ENCODE measurements at places on chromosomes 1 and 21.
A peak's percentile ranks its signal among the peaks of the same experiment; 100 is the strongest.

DNA sequence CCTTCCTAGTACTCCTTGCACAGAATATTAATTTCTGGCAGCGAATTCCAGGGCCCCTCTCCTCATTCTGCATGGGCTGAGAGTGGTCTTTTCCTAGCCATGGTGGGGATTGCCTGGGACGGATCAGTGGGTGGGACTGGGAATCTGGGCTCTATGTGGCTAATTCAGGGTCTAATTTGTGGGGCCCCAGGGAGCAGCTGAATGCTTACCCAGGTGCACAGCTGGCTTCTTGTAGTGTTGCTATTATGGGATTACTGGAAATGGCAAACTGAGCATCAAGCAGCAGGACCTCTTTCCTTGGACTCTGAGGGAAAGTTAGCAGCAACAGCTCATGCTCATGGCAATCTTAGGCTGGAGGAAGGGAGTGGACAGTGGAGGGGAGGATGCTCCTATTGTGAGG lies 187.1 kb upstream of the CACNA1E start:
- no peak for DNase-seq

DNA sequence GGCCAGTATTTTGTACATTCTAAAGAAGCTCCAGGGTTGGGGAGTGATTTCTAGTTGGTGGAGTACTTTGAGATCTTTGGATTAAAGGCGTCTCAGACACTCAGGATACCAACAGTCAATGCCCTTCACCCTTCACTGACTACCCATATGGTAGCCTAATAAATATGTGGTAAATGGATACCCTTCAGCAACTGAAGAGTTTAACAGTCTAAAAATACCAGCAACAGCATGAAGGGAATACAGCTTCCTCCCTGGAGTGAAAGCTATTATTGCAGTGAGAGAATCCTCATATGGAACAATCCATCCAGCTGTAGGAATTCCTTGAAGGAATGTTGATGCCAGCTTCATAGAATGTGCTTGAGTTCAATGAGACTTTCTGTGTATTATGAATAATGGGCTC lies 26.8 kb downstream of the DNAJC11 start:
- DNase-seq, result no peak

GRCh38 chr1:32454726-32455125 lies 10.1 kb upstream of the ZBTB8B start:
- DNase-seq, result no peak

- no peak for DNase-seq
Observed at GRCh38 chr1:68185743-68186142, 46.6 kb downstream of the WLS start.

- DNase-seq, result no peak
Observed at GRCh38 chr1:39833121-39833520, 44.5 kb upstream of the BMP8B start.

- DNase-seq, result no peak
Observed at GRCh38 chr21:16285605-16286126, 555.9 kb downstream of the USP25 start.

DNA sequence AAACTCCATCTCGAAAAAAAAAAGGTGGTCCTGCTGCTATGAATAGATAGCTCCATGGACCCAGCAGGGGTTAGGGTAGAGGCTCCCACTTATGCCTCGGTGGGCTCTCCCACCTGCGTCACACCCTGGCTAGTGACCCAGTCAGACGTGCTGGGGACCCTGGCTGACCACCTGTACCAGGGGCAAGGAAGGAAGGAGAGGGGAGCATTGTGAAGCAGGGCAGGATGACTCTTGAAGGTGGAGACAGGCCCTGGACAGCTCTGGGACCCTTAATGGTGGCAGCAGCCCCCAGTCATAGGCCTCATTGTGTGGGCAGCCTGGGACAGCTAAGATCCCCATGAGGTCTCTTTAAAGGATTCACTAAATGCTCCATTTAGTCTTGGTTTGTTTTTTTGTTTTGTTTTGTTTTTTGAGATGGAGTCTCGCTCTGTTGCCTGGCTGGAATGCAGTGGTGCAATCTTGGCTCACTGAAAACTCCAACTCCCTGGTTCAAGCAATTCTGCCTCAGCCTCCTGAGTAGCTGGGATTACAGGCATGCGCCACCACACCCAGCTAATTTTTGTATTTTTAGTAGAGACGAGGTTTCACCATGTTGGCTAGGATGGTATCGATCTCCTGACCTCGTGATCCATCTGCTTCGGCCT lies 10.4 kb upstream of the SNAPIN start:
- no peak for DNase-seq

GRCh38 chr1:156135930-156136871 lies 17.2 kb upstream of the SEMA4A start:
- DNase-seq, result no peak

DNA sequence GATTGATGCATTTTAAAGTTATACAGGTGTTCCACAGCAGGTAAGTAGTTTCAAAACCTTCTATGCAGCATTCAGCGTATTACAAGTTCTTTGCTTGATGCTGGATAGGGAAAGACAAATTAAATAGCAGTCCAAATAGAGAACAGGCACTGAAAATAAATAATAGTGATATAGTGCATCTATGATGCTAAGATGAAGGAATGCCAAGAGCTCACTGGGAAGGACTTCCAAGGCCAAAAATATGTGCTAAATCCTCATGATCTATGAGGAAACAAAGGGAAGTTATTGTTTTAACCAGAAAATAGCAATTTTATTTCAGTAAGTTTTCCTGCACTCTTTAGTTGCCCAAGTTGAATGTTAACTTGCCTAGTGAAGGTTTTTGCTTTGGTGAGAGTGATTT lies 127.8 kb upstream of the GREM2 start:
- DNase-seq, result no peak

GRCh38 chr1:210189426-210189825 lies 43.2 kb upstream of the SERTAD4 start:
- no peak for DNase-seq

- DNase-seq, result no peak
Observed at GRCh38 chr1:179825798-179826460, 51.7 kb downstream of the TOR1AIP2 start.

DNA sequence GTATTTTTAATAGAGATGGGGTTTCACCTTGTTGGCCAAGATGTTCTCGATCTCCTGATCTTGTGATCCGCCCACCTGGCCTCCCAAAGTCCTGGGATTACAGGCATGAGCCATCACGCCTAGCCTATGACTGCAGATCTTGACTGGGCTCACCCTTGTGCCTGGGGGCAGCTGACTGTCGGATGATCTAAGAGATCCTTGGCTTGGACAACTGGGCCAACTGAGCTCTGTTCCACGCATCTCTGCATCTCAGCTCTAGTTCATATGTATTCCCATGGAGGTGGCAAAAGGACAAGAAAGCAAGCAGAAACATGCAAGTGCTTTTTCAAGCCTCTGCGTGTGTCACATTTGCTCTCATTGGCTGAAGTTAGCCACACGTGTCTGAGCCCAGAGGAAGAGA lies 75.8 kb upstream of the SELENON start:
- no peak for DNase-seq

GRCh38 chr1:45266151-45266801 lies 59.9 kb upstream of the ZSWIM5 start:
- DNase-seq, result no peak

GRCh38 chr1:225834417-225835329 lies 24.7 kb downstream of the EPHX1 start:
- DNase-seq, result no peak

GRCh38 chr1:21334214-21335087 lies 44.2 kb upstream of the ECE1 start:
- DNase-seq, result peak; percentile 60

GRCh38 chr1:182595641-182596240 lies 6.7 kb upstream of the RNASEL start:
- DNase-seq, result no peak

DNA sequence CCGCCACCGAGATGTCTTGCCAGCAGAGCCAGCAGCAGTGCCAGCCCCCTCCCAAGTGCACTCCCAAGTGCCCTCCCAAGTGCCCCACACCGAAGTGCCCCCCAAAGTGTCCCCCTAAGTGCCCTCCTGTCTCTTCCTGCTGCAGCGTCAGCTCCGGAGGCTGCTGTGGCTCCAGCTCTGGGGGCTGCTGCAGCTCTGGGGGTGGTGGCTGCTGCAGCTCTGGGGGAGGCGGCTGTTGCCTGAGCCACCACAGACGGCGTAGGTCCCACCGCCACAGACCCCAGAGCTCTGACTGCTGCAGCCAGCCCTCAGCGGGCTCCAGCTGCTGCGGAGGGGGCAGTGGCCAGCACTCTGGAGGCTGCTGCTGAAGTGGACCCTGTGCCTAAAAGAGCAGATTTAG lies 1.4 kb downstream of the LCE1F start:
- no peak for DNase-seq

DNA sequence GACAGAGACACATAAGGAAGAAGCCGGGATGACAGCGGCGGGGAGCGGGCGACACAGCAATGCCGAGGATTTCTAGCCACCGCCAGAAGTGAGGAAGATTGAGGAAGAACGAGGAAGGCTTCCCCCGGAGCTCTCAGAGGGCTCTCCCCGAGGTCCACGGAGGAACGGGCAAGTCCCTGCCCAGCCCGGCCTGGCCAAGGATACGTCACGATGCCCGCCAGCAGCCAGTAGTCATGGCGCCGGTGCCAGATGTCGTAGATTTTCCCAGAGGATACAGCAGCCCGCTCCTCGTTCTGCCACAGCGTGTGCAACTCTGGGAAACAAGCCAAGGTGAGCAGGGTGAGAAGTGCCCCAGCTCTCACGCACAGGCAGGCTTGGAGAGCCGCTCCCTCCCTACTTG lies 65.9 kb downstream of the KCNAB2 start:
- DNase-seq, result no peak

DNA sequence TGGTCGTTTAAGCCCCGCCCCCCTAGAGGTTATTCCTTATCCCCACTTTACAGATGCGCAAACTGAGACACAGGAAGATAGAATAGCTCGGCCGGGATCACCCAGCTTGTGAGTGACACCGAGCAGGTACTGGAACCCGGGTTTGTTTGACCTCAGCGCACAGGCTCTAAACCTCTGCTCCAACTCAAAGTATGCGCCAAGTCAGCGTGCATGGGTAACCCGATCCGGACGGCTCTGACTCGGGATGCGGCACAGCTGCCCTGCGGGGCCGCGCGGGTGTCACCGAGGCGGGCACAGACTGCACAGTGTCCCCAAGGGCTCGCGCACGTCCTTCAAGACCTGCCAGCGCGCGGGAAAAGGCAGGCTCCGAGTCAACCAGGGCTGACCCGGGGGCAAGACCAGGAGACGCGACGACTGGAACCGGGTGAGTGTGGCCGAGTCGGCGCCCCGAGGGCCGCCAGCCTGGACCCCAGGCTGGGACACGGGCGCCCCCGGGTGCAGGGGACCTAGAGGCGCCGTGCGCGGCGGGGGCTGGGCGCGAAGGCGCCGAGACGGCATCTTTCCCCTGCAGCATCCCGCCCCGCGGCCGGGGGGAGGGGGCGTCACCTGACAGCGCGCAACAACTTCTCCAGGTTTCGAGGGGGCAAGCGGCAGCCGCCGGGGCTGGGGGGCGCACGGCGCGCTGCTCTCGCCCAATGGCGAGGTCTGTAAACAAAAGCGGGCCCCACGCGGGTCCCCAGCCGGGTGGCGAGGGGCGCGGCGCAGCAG lies 101.9 kb upstream of the SOD1 start:
- no peak for DNase-seq

DNA sequence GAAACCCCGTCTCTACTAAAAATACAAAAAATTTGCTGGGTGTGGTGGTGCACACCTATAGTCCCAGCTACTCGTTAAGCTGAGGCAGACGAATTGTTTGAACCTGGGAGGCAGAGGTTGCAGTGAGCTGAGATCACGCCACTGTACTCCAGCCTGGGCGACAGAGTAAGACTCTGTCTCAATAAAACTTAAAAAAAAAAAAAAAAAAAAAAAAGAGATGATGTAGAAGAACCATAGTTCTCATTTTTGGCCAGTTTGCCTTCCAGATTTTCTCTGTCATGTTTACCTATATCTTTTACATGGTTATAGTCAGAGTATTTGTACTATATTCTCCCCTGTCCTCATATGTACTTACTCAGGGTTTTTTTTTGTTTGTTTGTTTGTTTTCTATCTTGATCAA lies 53.6 kb downstream of the UCK2 start:
- DNase-seq, result no peak

DNA sequence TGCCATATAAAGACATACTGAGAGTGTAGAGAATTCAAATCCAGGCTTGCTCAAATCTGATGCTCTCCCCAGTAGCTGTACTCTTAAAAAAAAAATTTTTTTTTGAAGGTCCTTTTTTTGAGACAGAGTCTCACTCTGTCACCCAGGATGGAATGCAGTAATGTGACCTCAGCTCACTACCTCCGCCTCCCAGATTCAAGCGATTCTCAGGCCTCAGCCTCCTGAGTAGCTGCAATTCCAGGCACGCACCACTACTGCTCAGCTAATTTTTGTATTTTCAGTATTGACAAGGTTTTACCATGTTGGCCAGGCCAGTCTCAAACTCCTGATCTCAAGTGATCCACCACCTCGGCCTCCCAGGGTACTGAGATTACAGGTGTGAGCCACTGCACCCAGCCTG lies 28.7 kb downstream of the STYXL2 start:
- no peak for DNase-seq

DNA sequence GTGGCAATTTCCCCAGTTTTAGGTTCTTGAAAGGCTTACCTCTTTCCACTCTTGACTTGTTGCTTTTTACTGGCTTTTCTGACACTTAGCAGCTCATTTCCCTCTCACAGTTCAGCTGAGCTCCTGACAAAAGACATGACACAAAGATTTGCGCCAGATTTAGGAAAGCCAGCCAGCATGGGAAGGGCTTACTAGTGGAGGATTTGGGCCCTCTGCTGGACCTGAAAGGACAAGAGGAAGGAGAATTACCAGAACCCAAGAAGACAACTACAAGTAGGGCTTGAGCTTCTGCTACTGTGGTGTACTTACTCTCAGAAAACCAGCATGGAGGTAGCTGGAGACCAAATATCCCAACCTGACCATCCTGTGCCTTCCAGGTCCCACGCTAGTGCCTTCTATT lies 784.5 kb downstream of the BRINP3 start:
- DNase-seq, result no peak
